ENCODE measurements at places on chromosomes 13 and 19.

DNA sequence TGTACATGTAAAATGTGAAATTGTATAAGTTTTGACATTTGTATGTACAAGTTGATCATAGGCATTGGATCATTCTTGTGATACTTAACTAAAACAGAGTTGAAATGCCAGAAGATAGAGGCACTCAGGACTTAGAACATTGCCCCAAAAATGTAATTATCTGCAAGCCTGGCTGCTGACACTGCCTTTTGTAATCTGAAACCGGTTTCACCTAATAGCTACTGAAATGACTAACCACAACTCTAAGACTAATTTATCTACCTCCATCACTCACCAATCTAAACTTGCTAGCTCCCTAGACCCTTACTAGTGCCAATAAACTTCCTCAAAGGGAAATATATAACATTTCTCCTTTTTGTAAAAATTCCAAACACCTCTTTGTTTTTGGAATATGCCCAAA lies 2596.2 kb downstream of the PCDH9 start:
- no peak for DNase-seq

GRCh38 chr19:38744874-38745273 lies 600 bp upstream of the CAPN12 start:
- no peak for DNase-seq

DNA sequence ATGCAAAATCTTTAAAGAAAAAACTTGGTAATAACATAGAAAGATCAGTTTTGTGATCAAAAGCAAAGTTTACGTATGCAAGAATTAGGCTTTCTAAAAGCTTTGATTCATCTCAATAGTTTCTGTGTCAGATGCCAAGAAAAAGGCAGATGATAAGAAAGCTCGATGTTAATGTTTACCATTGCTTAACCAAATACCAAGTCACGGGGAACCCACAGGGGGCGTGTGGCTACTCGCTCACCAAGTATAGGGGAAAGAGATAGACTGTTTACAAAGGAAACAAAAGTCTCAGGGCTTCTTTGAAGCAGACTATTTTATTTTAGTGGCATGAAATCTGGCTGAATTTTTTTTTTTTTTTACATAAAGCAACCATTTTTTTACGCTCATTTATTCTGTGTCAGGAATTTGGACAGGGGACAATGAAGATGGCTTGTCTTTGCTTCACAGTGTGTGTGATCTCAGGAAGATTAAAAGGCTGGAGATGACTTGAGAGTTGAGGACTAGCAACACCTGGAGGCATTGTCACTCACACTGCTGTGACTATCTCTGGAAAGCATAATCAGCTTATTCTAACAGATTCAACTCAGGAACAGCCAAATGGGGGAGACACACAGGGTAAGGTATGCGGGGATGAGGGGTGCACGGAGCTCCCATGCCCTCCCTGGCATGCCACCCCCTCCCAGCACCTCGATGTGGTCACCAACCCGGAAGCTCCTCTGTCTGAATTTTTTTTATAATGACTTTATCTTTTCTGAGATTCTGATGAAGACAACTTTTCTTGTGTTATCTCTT lies 24.9 kb downstream of the RCBTB1 start:
- no peak for DNase-seq

DNA sequence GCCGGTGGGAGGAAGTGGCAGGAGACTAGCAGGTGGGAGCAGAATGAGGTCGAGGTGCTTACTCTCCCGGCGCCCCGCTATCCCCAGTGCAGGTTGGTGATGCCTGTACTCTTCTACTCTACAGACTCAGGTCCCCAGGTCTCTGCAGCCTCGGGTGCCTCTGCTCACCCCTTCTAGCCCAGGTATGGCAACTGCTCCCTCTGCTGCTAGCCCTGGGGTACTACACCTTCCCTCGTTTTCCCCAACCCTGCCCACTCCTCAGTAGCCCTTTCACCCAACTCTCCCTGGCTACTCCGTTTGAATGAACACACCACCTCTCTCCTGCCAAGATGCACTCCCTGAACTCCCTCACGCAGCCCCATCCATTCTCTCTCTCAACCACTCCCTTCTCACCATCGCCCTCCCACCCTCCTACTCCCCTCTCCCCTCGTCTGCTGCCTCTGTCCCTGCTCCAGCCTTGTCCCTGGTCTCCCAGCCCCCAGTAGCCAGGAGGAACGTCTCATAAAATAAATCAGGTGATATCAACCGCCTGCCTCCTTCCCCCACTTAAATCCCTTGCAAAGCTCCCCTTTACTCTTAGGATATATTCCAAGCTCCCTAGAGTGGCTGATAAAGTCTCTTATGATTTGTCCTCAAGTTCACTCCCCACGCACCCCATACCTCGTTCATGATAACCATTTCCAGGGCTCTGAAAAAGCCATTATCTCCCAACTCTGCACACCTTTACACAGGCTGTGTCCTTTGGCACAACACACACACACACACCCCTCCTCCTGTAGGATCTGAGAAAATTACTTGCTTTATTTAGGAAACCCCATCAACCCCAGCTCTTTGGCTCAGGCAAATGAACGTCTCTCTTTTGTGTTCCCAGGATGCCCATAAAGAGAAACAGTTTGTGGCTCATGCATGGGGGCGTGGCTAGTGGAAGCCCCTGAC lies 8.2 kb upstream of the MEIS3 start:
- DNase-seq: peak; percentile 62

DNA sequence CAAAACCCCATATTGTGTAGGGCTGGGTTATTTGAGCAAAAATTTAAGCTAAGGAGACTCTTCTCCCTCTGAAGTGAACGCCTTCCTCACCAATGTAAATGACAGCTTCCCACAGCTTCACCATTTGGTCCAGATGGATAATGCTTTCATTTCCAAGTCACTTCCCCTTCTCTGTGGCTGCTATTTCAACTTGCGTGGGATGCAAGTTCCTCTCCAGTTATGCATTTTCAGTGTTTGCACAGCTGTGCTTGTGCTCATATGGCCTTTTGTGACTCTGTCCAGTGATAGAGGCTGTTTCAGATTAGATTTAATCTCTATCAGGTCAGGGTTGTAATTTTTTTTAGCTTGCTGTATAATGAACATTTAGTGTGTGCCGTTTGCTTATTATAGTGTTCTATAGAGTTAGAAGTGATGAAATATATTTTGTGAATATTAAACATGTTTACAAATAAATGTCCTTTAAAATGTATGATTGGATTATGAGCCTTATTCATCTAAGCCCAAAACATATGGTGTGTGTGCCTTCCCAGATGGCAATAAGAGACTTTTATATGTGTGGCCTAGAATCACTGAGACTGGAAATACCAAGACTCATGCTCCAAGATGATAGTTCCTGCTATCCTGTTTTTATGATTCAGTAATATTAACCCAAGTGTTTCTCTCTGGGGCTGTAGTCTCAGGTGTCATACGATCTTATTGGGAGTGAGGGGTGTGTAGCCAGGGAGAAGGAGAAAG lies 86.6 kb downstream of the TNFRSF19 start:
- no peak for DNase-seq

GRCh38 chr19:47005164-47005641 lies 14.4 kb upstream of the NPAS1 start:
- no peak for DNase-seq

- DNase-seq: no peak
Measured at GRCh38 chr13:26784704-26785639, 24.4 kb upstream of the GPR12 start.

- DNase-seq: no peak
Measured at GRCh38 chr13:80251403-80251802, 89.5 kb downstream of the SPRY2 start.

- DNase-seq: no peak
Measured at GRCh38 chr13:43573802-43574514, 212.8 kb downstream of the ENOX1 start.

Data from stimulated activated CD4-positive, alpha-beta T cell treated with anti-CD3 and anti-CD28 coated beads, Interleukin-2, amount 100 ng/mL, for 4 hours (primary cell).